ENCODE measurements at places on chromosomes 2 and 18.

- DNase-seq = no peak
These were observed 18.9 kb upstream of the FAHD2A start for GRCh38 chr2:95383635-95384027.

DNA sequence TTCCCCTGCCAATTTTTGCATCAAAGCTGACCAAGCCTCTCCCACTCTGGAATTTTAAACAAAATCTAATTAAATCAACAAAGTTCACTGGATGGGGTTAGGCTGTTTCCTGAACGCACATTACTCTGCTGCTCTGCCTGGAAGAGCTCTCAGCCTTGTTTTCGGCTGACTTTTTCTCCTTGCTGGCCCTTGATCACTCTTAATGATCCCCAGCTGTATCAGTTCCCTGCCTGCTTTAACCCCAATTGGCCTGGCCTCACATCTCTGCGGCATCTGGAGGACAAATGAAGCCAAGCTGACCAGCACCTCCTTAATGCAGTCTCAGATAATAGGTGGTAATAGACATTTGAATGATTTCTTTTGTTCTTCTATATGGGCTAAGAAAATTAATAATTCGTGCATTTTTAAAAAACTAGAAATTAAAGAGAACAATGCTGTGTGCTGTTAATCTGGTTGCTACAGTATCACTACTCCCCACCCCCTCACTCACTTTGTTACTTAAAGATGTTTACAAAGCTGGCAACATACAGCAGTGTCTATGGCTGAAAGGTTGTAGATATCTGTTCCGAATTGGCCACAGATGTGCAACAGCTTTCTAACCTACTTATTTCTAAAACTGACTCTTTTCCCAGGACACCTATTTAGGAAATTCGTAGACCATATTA is 415.2 kb upstream of the KCNH7 start:
- DNase-seq = no peak

DNA sequence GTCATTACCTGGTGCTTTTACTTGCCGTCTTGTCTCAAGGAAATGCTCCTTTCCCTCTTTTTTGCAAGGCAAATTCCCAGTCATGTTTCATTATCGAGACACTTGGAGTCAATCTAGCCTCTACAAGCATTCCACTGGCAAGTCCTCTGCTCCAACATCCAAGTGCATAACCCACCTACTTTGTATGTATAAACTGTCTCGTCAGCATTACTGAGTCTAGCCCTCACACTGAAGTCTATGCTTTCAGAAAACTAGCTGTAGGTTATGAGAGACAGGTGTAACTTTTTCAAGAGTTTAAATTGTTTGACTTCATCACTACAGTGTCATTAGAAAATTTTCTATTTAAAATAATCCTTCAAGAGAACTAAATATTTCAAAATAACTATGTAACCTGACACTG is 319.2 kb downstream of the NBAS start:
- no peak for DNase-seq

DNA sequence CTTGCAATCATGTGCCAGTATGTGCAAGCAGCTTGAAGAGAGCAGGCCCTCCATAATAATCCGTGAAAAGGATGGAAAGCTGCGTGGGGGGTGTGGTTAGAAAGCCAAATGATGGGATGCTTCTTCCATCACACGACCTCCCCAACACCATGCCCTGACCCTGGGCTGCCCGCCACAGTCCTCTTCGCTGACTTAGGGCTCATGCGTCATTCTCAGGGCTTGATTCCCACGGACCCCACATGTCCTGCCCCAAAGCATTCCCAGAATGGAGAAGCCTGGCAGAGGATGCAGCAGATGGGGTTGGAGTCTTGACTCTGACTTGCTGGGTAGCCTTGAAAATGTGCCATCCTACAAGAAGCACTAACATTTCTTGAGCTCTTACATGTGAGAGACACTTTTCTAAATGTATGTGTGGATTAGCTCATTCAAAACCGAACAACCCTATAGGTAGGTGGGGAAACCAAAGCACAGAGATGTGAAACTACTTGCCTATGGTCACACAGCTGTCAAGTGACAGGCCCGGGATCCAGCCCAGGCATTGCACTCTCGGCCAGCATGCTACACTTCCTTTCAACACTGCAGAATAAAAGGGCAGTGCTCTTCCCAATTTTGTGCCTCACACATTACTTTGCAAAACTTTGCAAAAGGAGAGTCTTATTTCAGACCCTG is 3.7 kb downstream of the TNS1 start:
- no peak for DNase-seq

- DNase-seq = no peak
These were observed 24.3 kb upstream of the STPG4 start for GRCh38 chr2:47179388-47179787.

DNA sequence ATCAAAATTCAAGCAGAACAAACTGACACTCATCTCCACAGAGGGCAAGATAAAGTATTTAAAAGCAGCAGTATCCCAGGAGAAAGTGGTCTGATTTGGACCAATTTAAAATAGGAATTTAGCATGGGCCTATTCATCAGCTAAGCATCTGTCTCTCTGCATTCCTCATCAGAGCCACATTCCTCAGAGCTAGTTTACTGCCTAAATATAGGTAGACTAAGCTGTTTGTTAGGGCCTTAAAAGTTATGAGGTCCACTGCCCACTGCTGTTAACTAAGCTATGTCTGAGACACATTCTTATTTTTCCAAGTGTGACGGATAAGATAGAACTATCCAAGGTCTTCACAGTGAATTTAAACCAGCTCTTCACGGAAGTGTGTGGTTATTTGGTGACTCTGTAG is 17.6 kb downstream of the NEB start:
- DNase-seq = no peak

GRCh38 chr2:208156439-208156838 is 7.0 kb downstream of the CRYGA start:
- no peak for DNase-seq

- no peak for DNase-seq
These were observed 36.2 kb downstream of the ASB1 start for GRCh38 chr2:238462782-238463396.

DNA sequence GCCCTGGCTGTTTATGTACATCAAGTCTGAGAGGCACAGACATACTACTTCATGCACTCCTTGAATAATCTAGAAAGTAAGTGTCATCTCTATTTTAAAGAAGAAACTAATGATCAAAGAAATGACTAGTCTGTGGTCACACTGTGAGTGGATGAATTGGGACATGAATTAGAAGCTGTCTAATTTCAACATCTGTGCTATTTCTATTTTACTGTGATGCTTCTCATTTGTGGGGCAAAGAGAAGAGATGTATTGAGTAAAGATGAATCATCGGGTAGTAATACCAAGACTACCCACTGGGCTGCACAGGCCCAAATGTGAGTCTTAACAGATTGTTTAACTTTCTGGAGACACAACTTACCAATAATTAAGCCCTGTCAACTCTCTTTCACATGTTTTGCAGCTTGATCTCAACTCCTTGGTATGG is 42.4 kb upstream of the MTIF2 start:
- DNase-seq = no peak

DNA sequence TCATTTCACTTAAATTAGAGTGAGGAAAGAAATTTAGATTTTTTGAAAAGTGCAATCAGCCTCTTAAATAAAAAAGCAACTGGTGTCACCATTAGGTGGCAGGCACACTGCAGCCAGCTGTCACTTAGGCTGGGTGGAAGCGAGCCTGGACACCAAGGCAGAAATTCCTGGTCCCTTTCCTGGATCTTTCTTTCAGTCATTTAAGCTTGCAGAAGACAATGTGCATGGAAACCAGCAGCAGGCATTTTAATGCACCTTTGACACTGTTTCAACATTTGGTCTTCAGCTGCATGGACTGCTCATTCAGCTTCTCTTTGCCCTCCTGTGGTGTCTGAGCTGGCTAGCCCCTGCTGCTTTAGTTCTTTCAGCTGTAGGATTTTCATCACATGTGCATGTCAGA is 61.0 kb downstream of the AQP4 start:
- DNase-seq = no peak

DNA sequence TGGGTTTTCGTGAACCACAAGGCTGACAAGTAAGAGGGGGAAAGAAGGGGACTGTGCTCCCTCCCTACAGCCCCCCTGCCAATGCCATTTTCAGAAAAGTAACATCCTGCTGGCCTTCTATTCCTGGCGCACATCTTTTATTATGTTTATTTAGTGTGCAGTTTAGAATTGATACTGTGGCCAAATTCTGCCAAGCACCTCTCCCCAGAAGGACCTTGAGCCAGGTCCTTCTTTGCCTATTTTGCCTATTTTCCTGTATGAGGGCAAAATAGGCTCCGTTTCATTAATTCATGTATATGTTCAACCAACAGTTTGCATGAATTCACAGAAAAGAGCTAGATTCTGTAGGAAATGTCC is 136.0 kb downstream of the MYO3B start:
- no peak for DNase-seq

DNA sequence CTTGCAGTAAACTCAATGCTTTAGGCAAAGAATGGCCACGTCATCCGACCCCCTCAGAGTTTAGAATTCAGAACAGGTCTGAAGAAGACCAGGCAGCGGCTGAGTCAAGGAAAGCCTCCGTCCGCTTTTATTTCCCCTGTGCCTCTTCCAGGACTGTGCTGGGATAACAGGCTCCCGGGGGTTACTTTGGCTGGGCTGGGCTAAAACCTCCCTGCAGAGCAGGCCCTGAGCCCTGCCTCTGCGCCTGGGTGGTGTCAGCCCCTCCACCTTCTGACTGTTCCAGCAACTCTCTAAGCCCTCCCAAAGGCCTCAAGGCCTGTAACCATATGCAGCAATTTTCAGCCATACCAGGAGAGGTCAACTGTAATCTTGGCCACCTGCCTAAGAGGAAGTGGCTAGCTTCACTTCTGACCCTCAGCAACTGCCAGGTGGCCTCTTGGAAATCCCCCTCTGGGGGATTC is 166.5 kb downstream of the RPIA start:
- no peak for DNase-seq

DNA sequence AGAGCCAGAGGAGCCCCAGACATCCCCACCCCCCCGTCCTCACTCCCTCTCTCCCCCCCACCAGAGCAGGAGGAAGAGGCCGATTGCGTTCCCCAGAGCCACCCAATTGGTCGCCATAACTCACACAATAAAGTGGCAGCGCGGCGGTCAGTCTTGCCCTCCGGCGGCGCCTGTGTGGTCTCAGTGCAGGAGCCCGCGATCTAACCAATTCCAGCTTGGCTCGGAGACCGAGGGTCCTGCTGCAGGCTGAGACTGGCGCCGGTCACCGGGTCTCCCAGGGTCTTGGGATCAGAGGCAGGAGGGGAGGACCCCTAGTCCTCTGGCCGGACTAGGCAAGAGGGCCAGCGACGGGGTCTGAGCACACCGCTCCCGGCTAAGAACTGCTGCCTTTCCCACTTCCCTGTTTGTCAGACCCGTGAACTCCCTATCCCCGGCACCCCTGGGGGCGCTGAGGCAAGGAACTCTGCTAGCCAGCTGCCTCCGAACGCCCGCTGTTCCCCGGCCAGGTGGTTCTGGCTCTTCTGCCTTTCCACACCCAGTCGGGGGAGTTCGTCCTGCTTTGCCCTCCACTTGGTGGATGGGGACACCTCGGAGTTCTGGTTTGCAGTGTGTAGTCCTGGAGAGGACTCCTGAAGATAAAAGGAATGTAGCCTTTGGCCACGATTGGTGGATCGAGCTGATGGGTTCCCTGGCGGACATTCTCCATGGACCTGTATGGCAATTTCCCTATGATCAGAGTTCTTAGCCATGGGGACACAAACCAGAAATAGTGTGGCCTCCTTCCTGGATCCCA is 1.0 kb upstream of the HOXD12 start:
- no peak for DNase-seq

DNA sequence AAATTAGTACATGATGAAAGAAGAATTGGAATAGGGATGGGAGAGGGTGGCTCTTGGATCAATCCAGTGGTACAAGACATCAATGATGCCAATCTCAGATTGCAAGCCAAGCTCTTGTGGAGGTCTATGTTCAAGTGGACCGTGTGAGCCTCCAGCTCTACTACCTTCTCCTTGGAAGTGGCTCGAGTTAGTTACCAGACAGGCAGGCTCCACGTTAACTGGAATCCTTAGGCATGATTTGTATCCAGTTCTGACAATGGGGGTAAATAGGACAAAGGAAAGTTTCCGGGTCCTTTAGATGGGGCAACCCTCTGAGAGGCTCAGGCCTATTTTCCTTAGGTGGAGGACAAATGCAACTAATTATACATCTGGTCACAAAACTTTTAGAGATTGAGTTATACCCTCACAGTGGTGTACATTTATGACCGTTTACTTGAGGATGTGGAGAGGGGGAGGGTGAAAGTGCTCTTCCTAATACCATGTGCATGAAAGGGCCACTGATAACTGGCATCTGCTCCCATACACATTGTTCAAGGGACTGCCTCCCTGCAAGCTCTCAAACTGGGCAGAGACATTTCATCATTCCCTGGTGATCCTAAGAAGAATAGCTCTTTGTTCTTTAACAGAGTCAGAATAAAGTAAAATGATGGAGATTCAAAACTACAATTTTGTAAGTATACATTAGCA is 180.2 kb downstream of the SOCS6 start:
- DNase-seq = no peak

- DNase-seq = no peak
These were observed 1.0 kb downstream of the PSTPIP2 start for GRCh38 chr18:46070815-46071652.

- DNase-seq = no peak
These were observed 20.2 kb downstream of the PSTPIP2 start for GRCh38 chr18:46051731-46052461.

DNA sequence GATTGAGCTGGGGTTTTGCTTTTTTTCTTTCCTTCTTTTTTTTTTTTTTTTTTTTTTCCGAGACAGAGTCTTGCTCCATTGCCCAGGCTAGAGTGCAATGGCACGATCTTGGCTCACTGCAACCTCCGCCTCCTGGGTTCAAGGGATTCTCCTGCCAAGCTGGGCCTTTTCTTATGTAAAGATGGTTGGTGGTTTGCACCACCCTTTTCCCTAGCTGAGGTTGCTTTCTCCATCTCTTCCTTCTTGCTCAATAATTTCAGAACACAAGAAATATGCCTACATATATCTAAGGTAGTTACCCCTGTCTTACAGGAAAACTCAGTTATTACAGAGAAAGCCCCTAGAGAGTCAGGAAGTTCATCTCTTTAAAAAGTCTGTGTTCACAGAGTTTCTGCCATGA is 7.0 kb downstream of the TTC39C start:
- no peak for DNase-seq

DNA sequence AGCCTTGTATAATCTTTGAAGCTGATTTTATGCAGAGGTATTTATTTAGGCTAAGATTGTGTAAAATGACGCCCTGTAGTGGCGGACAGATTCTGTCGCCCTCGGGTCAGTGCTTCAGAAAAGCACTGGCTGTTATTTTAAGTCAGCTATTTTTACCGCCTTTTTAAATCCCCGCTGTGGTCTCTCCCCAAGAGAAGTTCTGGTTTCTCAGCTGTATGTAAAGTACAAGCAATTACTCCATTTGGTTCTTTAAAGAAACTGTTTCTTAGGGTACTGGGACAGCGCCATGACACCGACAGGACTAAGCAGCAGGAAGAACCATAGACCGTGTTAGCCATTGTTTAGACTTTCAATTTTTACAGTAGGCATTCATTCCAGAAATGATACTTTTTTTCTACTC is 65.0 kb downstream of the UGGT1 start:
- DNase-seq = no peak

GRCh38 chr2:28390746-28391563 is 1.7 kb upstream of the FOSL2 start:
- peak; percentile 33 for DNase-seq

- DNase-seq = no peak
These were observed 478.5 kb upstream of the ID2 start for GRCh38 chr2:8203364-8203763.

Measured in stimulated activated CD4-positive, alpha-beta T cell treated with anti-CD3 and anti-CD28 coated beads, Interleukin-15, amount 100 ng/mL, for 1 hour (primary cell).